ENCODE measurements at places on chromosomes 5 and 9. TPM values are rescaled to one million over a fixed set of nuclear protein-coding genes. Genes with fewer than 3 reads are reported as not detected.

Gene ZNF454
- 0.78 TPM for polyA plus RNA-seq

Gene MYORG
- polyA plus RNA-seq, result 0.19 TPM

DNA sequence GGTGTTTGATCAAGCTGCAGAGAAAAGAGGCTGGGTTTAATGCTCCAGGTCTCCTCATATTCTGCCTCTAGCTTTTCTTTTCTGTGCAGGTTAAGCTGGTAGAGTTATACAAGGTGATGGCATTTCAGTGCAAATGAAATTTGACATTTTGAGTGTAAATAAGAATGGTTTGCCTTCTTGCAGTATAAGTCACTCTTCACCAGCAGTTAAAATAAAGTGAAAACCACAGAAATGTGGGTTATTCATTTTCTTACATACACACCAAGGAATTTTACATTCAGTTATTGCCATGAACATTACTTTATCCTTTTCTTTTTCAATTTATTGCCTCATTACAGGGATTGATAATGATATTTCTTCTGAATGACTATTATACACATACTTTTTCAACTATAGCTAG, 337.5 kb upstream of the PCSK5 start:
- no peak for DNase-seq

DNA sequence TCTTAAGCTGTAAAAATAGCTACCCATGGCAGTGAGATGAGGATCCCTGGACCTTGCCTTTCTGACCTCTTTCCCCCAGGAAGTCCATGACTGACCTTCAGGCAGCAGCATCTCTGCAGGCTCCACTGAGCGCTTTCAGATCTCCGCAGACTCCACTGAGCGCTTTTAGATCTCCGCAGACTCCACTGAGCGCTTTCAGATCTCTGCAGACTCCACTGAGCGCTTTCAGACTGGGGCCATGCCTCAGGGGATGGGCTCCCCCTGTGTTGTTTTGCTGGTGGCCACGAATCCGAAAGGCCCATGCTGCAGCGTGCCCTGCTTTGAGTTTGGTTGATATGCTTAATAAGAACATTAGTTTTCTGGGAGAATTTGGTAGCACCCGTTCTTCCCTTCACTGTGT, 254.2 kb downstream of the FANCC start:
- DNase-seq, result no peak

- DNase-seq, result no peak
Measured at GRCh38 chr5:158821331-158821730, 278.4 kb downstream of the EBF1 start.
